DMS79 (cell line): ENCODE measurements at places on chromosomes 6 and 20.

DNA sequence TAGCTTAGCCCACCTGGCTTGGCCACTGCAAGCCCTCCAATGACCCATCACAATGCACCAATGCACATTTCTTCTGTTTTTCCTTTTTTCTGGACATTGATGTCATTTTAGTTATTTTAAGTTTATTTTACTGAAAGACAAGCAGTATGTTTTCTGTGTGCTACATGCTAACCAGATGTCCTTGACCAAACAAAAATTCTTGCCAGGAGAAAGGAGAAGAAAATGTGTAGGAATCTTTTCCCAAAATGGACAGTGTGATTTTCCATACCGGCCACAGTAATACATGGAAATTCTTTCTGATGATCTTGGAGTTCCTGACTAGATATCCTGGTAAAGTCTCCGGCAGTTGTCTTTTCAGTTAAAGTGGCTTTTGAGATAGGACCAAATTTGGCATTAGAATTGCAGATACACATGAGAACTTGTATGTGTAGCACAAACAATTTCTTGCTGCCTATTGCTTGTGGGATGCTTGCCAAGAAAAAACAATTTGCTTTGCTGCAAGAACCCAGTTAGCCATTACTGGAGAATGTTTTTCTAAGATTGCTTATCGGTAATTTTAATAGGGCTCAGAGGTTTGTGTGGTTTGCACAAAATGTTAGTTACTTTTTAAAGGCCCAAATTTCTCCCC lies 696.5 kb upstream of the CITED2 start:
- peak; percentile 51 for DNase-seq

- DNase-seq = no peak
Measured at GRCh38 chr6:150072201-150072600, 3.3 kb upstream of the ULBP3 start.

DNA sequence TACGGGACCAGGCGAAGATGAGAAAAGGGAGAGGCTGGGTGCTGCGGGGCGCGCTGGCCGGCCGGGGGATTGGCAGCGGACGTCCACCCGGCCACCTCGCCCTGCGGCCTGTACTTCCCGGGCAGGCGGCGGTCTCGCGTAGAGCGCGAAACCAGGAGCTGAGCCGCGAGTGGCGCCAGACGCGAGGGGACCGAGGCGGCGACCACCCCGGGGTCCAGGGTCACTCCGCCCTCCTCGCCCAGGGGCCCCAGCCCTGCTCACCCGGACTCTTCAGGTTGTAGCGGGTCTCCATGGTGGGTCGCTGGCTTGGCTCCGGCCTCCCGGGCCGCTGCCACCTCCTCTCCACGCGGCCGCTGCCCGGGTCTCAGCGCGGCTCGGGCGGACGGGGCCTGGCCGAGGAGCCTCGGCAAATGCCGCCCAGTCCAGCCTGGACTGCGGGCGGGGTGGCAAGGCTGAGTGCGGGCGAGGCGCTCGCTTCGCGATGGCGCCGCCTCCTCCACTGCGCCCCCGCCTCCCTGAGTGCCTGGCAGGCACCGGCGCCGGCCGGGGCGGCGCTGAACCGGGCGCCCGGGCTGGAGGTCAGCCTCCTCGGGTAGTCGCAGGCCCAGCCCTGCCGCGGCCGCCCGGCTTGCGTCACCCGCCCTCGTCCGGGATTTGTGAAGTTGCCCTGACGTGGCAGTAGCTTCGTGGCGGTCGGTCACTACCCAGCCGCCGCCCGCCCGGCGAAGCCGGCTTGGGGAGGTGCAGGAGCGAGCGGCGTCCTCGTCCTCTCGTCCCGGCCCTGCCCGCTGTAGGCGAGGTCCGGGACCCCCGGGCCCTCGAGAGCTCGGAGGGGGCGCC lies at the start of gene UBE2J1:
Gene UBE2J1, minus strand, starts transcription at position 445 of the 840 bp plus-strand sequence. Its CDS starts 153 bp downstream, at position 292.
- DNase-seq = peak; percentile 52

- DNase-seq = no peak
Measured at GRCh38 chr6:90008908-90009501, 114.7 kb downstream of the GJA10 start.

DNA sequence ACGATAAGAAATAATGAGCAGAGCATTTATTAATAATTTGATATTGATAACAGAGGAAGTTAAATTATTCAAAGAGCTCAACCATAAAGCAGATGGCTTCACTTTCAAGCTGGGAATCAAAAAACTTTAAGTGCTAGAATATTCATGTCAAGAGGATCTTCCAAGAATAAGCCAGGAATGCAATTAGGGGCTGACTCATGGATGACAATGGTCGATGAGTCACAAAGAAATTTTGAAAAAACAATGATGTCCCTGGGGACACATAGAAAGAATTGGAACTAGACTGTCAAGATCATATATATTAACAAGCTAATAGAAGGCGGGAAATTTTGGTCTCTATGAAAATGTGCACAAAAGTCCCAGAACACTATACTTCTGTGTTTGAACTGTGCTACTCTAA lies 304.1 kb downstream of the LAMA2 start:
- no peak for DNase-seq

- DNase-seq = peak; percentile 58
Measured at GRCh38 chr20:62668441-62669027, 26.2 kb downstream of the SLCO4A1 start.

DNA sequence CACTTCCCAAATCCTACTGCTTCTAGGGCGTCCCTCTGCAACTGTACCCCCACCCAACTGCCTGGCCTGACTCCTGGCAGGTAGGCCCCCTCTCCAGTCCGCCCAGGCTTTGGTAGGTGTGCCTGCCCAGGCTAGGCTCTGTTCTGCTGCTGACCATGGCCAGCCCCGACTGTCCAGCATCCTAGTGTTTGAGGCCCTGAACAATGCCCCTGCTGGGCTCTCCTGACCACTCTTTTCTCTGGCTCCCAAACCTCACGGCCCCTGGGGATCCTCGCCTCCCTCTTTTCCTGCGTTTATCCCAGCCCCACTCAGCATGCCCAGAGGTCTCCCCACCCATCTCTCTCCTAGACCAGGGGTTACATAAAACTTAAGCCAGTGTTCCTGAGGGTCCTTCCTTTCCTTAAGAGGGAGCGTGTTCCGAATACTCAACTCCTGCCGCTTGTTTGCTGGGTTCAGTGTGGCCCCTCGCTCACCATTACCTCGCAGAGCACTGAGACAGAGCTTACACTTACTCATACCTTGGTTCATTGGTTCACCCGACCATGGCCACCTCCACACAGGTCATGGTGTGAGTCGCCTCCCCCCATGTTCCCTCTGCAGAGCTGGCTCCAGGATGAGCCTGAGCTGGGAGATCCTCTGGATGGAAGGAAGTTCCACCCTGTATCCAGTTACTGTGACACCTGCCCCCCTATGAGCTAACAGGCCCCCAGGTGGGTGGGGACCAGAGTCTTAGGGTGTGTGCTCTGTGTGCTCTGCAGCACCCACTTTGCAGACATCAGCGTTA lies 21.0 kb upstream of the MYT1 start:
- no peak for DNase-seq

DNA sequence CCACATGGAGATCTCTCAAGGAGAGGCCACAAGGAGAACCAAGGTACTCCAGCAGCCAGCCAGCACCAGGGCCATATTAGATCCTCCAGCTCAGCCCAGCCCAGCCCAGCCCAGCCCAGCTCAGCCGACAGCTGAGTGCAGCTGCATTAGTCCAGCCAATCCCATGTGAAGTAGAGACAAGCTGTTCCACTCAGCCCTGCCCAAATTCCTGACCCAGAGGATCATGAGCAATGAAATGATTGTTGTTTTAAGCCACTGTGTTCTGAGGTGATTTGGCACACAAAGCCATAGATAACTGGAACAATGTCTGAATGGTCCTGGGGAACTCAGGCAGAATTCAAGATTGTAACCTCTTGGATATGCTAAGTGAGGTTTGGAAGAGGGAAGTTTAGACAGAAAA lies 59.5 kb upstream of the BMP2 start:
- no peak for DNase-seq

GRCh38 chr6:119161438-119161837 lies 83.0 kb upstream of the FAM184A start:
- DNase-seq = no peak

DNA sequence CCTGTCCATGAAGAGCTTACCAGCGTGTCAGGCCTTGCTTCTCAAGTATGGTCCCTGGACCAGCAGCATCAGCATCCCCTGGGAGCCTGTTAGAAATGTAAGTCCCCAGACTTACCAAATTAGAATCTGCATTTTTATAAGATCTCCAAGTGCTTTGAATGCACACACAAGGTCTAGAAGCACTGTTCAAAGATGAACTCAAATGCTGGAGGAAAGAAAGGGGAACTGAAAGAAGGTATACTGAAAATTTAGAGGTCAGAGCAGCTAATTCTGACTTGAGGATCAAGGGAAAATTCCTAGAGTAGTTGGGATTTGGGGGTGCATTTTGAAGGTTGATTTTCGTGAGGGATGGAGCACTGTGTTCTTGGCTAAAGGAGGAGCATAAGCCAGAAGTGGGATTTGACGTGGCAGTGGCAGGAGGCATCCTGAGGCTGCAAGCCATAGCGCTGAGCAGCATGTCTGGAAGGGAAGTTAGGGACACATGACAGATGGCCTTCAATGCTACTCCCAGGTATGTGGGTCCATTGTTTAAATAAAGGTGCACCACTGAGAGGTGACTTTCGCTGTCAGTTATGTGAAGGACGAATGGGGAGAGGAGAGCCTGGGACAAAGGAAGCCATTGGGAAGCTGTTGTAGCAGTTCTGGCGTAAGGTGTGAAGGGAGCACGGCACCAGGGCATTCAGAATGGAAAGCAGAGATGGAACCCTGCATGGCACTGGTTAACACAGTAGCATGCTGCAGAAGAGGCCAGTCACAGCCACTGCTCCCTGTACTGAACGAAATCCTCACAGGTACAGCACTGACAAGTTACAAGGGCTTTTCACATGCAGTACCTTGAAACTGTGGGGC lies 36.2 kb downstream of the ARMC2 start:
- no peak for DNase-seq

GRCh38 chr6:25387483-25387882 lies 108.3 kb downstream of the CARMIL1 start:
- DNase-seq = no peak

DNA sequence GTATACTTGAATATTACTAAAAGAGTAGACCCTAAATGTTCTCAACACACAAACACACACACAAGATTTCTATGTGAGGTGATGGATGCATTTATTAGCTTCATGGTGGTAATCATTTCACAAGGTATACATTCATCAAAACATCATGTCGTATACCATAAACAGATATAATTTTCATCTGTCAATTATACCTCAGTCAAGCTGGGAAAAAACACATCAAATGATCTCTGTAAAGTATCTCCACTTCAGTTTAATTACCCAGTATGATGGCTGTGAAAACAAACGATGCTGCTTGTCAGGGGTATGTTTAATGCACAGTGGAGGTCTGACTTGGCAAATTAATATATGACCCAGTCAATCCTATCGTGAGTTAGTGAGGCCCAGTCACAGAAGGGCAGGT lies 157.2 kb downstream of the MTFR2 start:
- no peak for DNase-seq

- DNase-seq = no peak
Measured at GRCh38 chr20:21433329-21433890, 36.1 kb upstream of the NKX2-4 start.

DNA sequence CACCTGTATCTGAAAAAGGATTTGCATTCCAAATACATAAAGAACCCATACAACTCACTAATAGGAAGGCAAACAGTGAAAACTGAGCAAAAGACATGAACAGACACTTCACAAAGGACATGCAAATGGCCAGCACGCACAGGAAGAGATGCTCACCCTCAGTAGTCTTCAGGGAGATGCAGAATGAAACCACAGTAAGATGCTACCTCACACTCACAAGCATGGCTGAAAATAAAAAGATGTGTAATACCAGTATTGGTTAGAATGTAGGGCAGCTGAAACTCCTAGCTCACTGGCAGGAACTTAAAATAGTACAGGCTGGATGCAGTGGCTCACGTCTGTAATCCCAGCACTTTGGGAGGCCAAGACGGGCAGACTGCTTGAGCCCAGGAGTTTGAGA lies 64.6 kb downstream of the SNX5 start:
- no peak for DNase-seq

DNA sequence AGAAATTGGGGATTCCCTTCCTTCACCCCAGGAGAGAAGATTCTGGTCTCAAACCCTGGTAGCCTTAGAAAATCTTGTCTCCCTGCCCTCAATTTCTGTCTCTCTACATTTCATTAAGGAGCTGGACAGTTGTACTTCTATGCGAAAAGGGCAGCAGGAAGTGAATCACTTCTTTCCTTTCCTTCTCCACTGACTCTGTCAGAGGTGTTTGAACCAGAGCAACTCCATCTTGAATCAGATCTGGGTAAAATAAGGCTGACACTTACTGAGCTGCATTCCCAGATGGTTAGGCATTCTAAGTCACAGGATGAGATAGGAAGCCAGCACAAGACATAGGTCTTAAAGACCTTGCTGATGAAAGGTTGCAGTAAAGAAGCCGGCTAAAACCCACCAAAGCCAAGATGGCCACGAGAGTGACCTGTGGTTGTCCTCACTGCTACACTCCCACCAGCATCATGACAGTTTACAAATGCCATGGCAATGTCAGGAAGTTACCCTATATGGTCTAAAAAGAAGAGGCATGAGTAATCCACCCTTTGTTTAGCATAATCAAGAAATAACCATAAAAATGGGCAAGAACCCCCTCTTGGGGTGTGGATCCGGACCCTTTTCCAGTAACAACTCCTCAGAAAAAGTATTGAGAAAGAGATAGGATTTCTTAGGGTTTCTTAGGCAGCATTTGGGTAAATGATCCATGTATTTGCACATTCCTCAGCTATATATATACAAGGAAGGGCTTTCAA lies 95.8 kb upstream of the PLCB4 start:
- no peak for DNase-seq

DNA sequence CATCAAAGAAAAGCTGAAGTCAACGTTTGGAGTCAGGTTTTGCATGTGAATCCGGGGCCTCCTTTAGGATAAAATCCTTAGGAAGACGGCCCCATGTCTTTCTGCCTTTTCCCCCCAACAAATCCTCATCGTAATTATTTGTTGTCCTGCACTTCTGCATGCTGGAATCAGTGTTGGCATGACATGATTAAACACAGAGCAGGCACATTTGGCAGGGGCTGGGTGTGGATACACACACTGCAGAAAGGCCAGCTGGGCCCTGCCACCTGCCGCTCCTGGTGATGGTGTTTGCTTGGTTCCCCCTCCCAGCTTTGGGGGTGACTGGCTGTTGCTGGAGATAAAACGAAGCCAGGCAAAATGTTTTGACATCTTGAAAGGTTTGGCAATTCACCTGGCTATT lies 46.3 kb upstream of the FOXA2 start:
- DNase-seq = no peak

- DNase-seq = no peak
Measured at GRCh38 chr6:168507297-168507696, 66.3 kb downstream of the SMOC2 start.
